ENCODE measurements at places on chromosomes 2 and 18.

GRCh38 chr18:6273423-6273822, 141.3 kb downstream of the L3MBTL4 start:
- no peak for DNase-seq

DNA sequence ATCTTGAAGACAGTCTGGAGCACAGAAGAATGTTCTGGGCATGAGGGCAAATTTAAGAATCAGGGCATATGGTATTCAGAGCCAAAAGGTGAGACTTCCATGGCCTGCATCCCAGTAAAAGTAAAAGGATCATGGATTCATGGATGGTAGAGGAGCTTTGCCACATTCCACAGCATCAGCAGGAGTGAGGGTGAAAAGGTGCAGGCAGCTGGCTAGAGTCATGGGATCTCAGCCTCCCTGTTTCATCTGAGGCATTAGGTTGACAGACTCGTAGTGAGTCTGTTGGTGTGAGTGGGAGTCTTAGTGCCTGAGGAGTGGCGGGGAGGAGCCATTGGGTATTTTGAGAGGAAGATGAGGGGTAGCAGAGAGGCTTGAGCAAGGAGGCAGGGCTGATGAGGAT, 301.6 kb downstream of the CYP26B1 start:
- no peak for DNase-seq

- DNase-seq = no peak
These were observed 16.7 kb downstream of the MAP3K2 start for GRCh38 chr2:127371037-127371436.

DNA sequence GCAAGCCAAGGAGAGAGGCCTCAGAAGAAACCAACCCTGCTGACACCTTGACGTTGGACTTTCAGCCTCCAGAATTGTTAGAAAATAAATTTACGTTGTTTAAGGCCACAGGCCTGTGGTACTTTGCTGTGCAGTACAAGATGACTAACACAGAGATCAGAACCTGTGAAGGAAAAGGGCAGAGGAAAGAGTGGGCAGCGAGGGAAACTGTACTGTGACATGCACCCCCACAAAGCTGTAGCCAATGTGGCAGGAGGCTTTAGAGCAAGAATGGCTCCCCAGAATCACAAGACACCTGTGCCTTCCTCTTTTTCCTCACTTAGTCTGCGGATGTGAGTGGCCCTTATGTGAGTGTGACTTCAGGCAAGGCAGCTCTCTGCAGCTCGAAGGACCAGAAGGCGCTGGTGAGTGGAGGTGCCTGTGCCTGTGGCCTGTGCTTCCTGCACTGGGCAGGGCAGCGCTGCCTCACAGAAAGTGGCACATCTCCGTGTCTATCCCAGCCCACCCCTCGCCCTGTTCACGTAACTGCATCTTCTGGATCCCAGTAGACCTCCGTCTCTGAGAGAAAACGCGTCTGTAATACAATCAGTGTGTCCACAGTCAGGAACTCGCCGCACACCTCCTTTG, 89.5 kb downstream of the MRPS9 start:
- no peak for DNase-seq

DNA sequence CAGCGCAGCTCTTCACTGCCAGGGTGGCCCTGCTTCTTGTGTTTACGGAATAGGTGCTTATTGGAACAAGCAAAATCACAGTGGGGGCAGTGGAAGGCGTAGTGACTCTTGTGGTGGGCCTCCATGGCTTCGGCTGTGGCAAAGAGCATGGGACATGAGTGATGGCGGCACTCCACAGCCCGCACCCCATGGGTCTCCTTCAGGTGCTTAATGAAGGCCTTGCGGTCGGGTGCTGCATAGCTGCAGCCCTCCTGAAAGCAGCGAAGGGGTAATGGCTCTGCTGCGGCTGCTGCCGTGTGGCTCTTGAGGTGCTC, 10.7 kb downstream of the ZNF142 start:
- no peak for DNase-seq

DNA sequence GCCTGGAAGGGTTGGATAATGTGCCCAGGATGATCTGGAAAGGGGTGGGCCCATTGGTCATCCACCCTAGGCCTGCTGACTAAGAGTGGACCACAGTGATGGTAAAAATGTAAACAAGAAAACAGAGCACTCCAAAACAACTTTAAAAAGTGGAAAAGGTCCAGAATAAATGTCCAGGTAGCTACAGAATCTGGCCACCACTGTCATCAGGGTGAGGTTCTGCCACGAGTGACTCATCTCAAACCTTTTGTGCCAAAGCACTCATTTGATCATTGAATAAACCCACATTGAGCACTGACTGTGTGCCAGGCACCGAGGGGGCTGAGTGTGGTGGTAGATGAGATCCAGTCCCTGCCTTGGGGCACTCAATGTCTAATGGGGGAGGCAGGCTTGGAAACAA, 64.9 kb downstream of the EMX1 start:
- no peak for DNase-seq

GRCh38 chr2:211611061-211611518, 927.5 kb downstream of the ERBB4 start:
- DNase-seq = no peak

DNA sequence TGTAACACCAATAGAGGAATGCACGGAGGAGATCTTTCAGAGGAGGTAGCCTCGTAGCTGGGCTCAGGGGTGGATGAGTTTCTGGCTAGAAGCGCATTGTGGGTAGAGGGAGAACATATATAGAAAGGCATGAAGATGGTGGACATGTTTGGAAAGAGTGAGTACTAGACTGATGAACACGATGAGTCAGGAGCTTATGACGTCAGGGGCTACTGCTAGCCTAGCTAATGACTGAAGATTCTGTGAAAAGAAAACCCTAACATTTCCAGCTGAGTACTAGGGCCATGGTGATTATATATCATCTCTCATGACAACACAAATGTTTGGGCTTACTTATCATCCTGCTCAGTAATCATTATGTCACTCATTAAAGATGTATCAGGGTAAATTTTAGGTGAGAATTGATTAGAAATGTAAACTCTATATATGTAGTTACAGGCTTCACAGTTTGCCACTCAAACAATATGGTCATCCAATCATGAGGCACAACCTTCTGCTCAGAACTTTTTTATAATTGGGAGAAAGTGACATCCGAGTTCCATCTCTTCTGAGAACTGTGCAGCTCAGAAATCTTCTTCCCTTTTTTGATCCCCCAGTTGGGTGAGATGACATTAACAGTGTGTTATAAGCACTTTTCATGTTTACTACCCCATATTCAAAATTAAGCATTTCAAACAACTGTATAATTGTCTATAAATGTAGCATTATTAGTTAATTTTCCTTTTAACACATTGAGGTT, 22.2 kb upstream of the IL1RN start:
- no peak for DNase-seq

DNA sequence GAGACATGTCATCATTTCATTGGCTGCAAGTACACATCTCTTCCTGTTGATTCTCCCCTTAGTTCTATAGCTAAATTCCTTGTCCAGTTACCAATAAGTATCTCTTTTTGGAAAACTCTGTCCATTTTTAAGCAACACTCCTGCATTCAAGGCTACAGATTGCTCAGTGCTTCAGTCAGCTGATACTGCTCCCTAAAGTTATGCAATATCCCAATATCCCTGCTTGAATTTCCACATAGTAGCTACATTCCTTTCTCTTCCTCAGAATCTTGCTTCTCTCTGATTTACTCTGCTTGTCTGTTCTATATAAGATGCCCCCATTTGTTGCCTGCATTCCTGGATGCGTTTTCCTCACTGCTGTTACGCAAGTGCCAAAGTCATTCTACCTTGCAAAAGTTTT, 109.8 kb downstream of the PARD3B start:
- DNase-seq = no peak

DNA sequence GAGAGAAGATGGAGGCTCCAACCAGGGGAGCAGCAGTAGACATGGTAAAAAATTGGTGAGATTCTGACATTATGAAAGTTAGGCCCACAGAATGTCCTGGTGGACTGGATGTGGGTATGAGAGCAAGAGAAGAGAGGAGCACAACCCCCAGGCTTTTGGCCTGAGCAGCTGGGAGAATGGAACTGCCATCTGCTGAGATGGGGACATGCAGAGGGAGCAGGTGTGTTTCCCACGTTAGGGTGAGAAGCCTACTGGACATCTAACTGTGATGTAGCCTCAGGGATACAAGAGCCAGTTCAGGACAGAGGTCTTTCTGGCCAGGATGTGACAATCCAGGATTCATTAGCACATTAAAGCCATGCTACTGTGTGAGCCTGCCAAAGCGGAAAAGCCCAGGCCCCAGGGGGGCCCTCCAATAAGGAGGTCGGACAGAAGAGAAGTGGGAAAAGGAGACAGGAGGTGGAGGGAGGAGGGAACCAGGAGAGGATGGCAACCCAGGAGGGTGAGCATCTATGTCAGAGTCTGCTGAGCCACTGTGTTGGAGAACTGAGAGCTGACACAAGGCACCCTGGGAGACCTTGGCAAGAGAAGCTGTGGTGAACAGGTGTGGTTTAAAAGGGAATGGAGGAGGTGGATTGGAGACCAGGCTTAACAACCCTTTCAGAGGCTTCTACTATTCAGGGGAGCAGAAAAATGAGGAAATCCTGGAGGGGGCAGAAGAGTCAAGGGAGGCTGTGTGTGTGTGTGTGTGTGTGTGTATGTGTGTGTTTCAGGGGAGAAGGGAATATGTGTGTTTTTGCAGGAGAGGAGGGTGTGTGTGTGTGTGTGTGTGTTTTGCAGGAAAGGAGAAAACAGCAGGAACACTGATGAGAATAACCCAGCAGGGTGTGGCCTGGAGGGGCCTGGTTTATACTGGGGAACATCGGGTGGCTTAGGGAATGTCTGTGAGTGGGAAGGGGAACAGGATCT, 10.5 kb downstream of the CYB5A start:
- peak; percentile 21 for DNase-seq

DNA sequence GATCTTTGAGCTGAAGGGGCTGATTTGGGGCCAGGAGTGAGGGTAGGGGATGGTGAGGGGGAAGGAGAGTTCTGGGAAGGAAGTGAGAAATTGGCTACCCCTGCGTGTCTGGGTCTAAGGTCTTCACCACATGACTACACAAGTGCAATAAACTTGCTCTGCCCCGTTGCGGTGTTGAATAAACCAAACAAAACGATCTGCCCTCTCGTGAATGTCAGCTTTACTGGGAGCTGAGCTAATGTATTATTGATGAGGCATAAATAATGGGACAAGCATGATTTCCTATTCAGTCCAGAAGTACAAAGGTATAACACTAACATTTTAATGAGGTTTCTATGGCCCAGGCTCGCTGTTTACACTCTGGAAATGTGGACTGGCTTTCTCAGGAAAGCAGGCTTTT, 8.0 kb upstream of the CFAP221 start:
- no peak for DNase-seq

DNA sequence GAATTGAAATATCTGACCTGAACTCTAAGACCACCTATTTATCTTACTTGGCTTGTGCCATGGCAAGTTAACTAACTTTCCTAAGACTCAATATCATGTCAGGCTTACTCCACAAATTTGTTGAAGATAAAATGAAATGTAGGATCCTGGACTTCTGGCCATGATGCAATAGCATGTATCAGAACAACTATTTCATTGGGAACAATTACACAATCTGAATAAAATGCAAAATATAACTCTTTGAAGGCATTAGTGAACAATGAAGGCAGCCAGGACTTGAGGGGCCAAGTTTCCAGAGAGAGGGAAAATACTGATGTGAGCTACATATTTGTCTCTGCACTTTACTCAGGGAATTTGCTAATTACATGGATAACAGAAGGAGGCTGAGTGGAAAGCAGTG, 476.5 kb upstream of the ACVR2A start:
- no peak for DNase-seq

- DNase-seq = no peak
These were observed 354.0 kb downstream of the LRRTM1 start for GRCh38 chr2:79950526-79950925.

DNA sequence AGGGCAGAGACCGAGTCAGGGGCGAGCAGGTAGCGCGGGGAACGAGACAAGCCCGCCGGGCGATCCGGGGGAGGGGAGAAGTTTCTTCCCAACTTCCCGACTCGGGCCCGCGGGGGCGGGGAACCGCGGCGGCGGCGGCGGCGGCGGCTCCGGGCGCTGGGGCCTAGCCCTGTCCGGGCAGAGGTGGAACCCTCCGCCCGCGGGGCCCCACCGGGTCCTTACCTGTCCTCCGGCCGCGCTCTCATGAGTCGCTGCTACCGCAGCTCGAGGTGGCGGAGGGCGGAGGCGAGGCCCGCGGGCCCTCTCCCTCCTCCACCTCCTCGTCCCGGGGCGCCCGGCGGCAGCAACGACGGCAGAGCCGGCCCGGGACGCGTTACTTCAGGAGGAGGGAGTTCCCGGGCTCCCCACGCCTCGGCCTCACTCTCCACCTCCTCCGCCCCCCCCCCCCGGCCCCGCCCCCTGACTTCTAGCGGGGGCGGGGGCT, at the start of gene YES1:
YES1 (minus strand) TSS at position 351 of the 484 bp plus-strand sequence. CDS start 55,415 bp downstream, outside the sequence.
- peak; percentile 78 for DNase-seq

GRCh38 chr2:39567507-39567906, 98.2 kb upstream of the TMEM178A start:
- DNase-seq = no peak

GRCh38 chr18:34880882-34881834, 160.1 kb upstream of the MAPRE2 start:
- no peak for DNase-seq

Measured in transverse colon (tissue), 4 donors.